K562 (cell line): ENCODE measurements at places on chromosomes 4 and X.

DNA sequence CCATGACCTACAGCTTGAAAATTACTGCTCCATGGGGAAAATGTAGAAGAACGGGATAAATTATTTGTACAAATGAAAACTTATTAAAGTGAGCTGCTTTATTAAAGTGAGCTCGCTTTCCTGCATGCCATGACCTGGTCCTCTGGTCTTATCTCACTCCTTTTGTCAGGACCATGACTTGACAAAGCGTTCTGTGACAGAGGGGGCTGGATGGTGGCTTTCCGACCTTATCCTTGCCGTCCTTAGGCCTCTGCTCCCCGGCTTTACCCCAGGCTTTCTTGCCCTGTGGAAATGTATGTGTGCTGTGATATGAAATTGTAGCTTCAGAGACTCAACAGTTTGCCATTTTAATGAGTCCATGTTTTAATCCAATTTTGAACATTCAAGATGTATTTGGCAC, 44.0 kb upstream of the FBXW7 start:
- DNase-seq, result no peak

DNA sequence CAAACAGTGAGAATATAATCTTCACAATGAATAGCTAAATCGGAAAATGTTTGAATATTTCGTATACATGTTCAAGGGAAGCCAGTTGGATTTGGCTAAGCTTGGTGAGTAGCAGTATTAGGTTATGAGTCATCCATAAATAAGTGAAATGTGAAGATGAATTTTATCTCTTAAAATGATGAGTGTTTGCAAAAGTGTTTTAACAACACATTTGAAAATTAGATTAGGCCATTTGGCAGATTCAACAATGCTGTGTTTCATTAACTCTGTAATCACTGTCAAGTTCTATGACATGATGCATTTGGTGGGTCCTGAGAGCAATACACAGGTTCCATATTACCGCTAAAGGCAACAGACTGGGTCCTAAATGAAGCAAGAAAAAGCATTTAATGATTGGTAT, 301.9 kb upstream of the PRPS2 start:
- DNase-seq, result no peak

DNA sequence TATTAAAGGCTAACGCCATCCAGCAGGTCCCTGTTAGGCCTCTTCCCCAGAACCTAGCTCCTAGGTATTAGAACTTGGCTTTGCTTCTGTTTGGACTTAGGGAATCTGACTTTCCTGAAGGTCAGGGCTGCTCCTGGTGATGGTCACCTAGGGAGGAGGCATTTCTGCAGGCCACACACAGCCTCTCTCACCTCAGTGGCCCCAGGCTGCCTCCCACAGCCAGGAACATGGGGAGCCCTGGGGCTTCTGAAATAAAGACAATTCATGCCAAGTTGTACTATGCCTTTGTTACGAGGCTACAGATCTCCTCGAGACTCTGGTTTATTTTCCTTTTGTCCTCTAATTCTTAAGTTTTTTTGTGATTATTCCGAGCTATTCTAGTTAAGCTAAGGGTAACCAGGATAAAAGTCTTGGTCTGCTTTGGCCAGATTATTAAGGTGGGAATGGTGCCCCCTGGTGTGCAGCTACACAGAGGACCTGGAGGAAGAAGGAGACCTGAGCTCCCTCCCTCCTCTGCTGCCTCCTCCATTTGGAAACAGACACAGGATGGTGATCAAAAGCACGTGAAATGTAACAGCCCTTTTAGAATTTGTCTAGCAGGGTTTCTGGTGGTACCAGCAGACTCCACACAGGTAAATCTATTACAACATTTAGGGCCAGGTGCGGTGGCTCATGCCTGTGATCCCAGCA, 131.0 kb downstream of the DCLK2 start:
- DNase-seq, result peak; percentile 59

- no peak for DNase-seq
Observed at GRCh38 chrX:125439194-125439849, 119.7 kb downstream of the TEX13C start.

GRCh38 chr4:89305712-89306437, 1.7 kb downstream of the GPRIN3 start:
- no peak for DNase-seq

DNA sequence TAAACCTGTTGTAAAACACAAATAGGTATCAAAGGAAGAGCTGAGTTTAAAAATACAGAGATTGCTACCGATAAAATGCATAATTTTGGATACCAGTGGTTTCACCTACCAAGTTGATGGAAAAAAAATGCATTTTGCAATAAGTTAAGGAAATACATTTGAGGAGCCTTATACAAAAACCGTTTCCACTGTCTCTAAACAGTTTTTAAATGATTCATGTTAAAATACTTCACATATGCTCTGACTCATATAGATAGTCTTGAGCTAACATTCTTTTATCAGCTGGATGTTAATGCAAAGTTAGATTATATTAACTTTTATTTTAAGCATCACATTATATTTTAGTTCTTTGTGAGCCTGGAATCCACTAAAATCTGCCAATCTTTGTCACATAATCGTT, 50.6 kb upstream of the ANKRD17 start:
- no peak for DNase-seq

DNA sequence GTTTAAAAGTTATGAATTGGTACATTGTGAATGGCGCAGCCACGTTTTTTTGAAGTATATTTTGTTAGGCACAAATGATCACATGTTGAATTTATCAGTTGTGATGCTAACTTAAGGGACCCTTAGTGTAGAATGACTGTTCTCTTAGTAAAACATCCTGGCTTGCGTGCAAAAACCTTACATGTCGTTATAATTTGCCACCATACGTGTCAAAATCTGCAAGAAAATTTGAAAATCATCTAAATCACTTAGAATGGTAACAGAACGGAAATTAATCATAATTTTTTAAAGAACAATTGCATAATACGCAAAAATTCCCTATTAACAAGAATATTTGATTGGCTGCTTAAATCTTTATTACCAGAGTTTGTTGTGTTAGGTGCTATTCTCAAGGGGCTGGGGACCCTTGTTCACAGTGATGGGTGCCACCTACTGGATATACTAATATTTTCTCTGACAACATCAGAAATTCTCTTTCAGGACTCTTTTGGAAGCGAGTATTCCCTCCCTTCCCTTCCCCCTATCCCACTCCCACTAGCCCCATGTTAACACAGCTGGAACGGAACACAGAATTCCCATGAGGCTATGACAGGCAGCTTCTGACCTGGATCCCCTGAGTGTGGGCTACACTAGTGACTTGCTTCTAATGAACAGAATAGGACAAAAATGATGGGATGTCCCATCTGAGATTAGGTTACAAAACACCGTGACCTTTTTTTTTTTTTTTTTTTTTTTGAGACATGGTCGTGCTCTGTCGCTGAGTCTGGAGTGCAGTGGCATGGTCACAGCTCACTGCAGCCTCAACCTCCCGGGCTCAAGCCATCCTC, 71.8 kb downstream of the SUPT20HL2 start:
- DNase-seq, result peak; percentile 62

GRCh38 chr4:40379248-40379647, 44.1 kb downstream of the CHRNA9 start:
- no peak for DNase-seq

DNA sequence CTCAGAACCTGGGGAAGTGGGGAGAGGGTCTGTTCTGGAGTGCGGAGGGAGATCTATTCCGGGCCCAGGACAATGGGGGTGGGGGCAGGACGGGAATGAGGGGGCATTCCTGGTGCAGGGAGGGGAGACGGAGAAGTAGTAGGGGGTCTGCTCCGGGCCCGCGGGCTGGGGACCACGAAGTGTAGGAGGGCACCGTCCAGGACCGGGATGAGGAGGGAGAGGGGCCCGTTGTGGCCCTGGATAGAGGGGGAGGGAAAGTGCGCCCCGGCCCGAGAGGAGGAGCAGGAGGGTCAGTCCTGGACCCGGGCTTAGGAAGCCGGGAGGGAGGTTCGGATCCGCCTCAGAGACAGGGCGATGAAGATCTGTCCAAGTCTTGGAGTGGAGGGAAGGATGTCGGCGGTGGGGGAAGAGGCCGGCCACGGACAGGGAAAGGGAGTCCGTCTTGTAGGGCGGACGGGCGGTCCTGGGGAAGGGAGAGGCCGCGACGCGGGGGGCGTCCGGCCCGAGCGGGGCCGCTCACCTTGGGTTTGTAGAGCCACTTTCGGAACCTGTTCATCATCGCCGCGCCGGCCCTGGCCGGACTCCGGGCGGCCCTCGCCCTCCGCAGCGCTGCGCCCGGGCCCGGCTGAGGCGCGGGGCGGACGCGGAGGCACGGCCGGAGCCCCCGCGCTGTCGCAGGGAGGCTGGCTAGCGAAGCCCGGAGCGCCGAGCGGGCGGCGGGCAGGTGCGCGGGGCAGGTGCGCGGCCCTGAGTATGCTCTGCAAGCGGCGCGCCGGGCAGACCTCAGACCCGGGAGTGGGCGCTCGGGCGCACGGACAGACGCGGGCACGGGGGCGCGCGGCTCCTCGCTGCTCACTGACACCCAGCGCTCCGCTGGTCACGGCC, at the start of gene ZFYVE28:
Gene ZFYVE28, minus strand, starts transcription at position 881 of the 885 bp plus-strand sequence. Its CDS starts 322 bp downstream, at position 559.
- DNase-seq, result peak; percentile 57

GRCh38 chr4:189912170-189912569, 28.5 kb upstream of the FRG1 start:
- DNase-seq, result no peak

- DNase-seq, result peak; percentile 77
Observed at GRCh38 chrX:154486396-154487207, at the start of gene UBL4A. UBL4A (minus strand) TSS chrX:154486615; CDS start chrX:154486584, 31 bp downstream.

DNA sequence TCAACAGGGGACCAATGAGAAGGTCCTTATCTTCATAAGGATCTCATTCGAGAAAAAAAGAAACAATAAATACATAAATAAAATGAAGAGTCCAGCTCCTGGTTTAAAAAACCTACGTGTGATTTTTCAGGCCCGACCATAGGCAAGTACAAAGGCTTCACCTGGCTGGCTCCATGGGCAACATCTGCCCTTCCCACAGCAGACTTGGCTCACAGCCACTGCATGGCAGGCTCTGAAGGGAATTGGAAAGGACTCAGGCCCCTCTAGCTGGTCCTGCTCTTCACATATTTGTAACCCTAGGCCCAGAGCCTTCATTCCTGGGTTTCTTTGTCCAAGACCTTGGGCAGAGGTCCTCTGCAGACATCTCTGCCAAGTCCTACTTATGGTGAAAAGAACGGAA, 228.1 kb downstream of the QDPR start:
- DNase-seq, result no peak

GRCh38 chr4:80142394-80143306, 54.7 kb upstream of the PRDM8 start:
- peak; percentile 38 for DNase-seq

DNA sequence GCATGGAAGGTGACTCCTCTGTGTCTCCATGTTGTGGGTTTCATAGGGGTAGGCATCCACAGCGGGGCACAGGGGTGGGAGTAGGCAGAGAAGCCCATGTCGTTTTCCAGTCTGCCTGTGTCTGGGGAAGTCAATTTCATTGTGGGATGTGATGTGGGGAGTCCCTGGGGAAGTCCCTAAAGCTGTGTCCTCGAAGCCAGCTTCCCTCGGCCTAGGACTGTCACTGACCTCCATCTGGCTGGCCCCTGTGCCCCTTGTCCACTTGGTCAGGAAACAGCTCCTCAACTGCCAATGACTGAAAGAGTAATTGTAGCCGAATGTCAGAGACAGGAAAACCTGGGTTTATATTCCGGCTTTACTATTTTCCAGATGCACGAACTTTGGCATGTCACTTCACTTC, 109.6 kb downstream of the DRD5 start:
- DNase-seq, result no peak

- no peak for DNase-seq
Observed at GRCh38 chr4:139315221-139315675, 13.0 kb upstream of the NDUFC1 start.

- no peak for DNase-seq
Observed at GRCh38 chrX:87813566-87813965, 296.0 kb downstream of the KLHL4 start.

DNA sequence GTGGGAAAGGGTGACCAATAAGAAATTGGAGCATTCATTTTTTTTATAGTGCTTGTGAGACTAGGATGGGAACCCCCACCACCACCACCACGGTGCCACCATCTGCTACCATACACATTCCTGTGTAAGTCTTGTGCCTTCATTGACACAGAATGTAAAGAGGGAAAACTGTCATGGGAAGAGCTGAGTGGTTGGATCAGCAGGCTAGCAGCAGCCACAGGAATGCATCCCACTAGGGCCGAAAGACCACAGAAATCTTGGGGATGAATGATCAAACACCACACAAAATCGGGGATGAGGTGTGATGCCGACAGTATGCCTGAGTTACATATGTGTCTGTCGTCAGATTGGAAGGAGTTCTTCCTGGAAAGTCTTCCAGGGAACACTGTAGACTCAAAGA, 69.2 kb downstream of the SRPX start:
- DNase-seq, result no peak

- no peak for DNase-seq
Observed at GRCh38 chr4:108060164-108060563, 70.5 kb downstream of the HADH start.

DNA sequence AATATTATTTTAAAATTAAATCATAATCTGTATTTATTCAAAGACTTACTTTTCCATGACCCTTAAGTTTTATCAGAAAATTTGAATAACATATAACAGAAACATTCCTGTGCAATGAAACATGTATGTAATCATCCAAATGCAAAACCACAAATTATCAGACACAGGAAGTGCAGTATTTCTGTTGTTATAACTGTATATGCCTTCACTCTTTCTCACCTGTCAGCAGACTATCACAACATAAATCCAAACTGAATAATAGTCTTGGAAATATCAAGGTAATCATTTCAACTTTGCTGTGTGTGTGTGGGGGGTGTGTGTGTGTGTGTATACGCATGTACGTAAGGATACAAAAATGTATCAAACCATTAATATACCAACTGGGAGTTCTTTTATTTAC, 285.9 kb downstream of the SLC7A11 start:
- no peak for DNase-seq

- no peak for DNase-seq
Observed at GRCh38 chrX:72247206-72247942, 8.5 kb upstream of the ERCC6L start.

DNA sequence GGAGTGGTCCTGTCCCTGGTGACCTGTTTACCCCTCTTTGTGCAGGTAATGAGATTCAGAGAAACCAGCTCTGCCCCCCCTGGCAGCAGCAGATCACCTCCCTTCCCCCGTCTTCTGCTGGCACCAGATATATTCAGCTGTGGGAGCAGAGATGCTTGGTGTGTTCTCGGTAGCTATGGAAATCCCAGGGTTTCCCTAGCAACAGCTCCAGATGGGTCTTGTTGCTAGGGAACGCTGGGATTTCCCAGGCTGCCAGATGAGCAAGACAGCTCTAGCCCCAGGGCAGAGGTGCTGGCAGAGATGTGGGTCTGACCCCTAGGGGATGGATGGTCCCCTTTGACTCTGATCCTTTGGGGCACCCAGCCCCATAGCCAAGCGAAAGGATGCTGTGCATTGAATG, 20.2 kb downstream of the CETN2 start:
- DNase-seq, result no peak

GRCh38 chr4:99759346-99759984, 57.2 kb upstream of the DAPP1 start:
- no peak for DNase-seq

DNA sequence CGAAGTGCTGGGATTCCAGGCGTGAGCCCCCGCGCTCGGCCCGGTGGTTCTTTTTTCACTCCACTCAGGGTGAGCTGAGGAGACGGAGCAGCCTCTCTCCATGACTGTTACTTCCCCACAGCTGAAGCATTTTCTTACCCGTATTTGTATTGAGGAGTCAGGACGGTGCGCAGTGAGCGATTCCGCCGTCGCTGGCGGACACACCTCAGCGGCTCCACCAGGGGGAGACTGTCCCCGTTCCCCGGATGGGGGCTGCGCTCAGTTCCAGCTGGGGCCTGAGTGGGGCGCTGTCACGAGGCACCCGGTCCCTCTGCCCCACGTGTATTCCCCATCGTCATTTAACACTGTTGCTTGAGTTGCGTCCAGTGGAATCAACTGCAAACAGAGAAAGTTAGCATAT, 844.0 kb upstream of the FRG1 start:
- peak; percentile 36 for DNase-seq
